ENCODE measurements at places on chromosomes 1 and 21.

- peak; percentile 47 for DNase-seq
These were observed 221.8 kb upstream of the CHRM3 start for GRCh38 chr1:239164451-239165180.

- no peak for DNase-seq
These were observed 46.5 kb downstream of the PKP1 start for GRCh38 chr1:201329801-201330200.

DNA sequence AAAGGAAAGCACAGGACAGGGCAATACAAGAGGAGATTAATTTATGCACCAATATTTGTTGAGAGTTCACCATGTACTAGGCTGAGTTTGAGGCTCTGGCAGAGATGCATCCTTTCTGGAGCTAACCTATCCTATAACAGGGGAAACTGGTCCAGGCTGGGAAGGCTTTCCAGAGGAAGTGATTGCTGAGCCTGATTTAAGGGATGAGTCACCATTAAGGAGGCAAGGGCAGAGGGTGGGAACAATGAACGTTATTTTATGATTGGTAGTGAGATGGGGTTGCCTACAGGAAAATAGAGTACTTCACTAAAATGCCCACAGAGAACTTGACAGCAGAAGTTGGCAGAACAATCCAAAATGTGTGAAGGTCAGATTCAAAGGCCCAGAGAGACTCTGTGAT, 141.4 kb downstream of the PLPP3 start:
- peak; percentile 40 for DNase-seq

- DNase-seq = peak; percentile 48
These were observed 30.7 kb downstream of the PPP2R5A start for GRCh38 chr1:212315907-212316306.

- DNase-seq = no peak
These were observed 465.2 kb downstream of the AJAP1 start for GRCh38 chr1:5119366-5120234.

DNA sequence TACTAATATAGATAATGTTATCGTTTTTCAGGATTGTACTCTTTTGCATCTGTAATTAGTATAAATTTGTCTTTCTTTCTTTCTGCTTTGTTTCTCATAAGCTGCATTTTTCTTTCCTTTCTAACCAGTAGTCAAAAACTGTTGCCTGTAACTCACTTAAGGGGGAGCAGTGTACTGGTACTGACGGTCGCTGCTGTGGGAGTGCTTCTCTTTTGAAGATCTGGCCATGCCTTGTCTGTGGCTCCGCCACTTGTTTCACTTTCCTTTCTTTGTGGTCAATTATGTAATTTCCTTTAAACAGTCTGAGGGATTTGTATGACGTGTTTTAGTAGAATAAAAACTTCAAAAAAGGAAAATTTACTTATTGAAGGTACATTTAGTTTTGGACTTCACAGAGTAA, 37.0 kb downstream of the MIA3 start:
- DNase-seq = peak; percentile 73

DNA sequence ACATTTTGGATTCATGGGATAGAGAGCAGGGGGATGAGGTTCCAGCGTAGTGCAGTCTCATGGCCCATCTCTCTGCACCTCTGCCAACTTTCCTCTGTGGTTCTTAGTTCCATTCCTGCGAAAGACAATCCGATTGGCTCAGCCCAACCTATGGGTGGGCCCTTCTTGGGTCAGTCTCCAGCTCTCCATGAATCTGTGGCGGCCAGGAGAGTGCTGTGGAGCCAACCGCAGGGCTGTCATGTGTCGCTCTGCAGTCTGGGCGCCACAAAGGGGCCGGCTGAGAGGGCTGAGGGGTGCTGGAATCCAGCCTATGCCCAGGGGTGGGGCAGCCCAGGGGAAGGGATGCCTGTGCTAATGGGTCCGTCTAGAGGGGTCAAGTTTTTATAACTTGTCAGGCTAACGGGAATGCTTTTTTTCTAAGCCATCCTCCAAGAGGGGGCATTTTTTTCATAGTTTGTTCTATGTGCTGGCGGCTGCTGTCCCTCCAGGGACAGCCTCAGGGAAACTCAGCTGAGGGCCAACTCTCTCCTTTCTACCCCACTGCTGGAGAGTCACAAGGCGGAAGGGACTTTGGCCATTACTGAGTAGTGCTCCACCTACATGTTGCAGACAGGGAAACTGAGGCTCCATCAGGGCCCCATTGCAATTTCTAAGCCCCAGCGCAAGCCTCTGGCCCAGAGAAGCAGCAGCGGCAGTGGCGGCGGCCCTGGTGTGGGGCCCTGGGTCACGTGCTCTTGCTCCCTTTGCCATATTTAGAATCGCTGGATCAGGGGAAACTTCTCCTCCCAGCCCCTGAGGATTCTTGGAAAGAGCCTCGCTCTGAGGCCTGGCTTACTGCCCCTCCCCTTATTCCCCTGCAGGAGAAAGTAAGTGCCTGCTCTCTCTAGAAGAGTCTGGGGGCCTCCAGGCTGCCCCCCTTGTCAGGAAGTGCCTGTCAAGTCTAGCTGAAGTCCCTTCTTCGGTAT, 23.4 kb downstream of the KCNQ4 start:
- DNase-seq = no peak

- DNase-seq = peak; percentile 72
These were observed 1656.0 kb downstream of the MRPL39 start for GRCh38 chr21:23951251-23951650.

DNA sequence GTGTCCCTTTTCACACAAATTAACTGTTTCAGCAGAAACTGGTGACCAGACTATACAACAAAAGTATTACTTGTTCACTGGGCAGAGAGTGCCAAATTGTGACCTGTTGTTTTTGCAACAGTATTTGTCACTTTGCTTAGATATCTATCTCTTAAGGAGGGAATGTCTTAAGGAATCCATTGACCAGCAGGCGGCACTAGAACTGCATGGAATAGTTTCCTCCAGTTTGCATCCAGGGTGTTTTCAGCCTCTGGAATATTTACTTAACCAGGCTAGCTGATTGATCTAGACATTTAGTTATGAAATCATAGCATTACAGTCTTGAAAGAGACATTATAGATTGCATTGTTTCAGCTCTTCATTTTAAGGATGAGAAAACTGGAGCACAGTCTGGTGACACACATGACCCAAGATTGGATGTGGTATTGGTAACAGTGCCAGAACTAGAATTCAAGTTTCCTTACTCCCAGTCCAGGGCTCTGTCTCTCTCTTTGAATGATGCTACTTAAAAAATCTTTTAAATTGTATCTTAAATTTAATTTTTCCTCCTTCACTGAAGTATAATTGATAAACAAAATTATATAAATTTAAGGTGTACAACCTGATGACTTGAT, 16.9 kb downstream of the RPTN start:
- DNase-seq = peak; percentile 84

- peak; percentile 92 for DNase-seq
These were observed 7.8 kb downstream of the CELSR2 start for GRCh38 chr1:109256971-109257681.

DNA sequence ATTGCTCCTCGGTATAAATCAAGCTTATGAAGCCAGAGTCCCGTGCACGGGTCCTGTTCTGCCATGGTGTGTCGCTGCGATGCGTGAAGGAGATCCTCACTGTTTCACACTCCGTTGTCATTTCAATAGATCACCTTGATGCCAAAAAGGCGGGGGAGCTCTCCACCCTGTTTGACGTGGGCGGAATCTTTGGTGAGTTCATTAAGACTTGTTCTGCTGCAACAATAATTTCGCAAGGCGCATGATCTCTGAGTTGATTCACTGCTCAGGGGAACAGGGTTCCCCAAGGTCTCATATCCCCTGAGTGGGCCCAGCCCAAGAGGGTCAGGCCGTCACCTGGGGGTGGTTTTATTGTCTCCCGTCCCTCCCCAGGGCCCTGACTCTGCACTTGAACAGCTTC, 50.0 kb downstream of the SLC37A1 start:
- no peak for DNase-seq

GRCh38 chr1:235093013-235093695, 35.5 kb downstream of the TOMM20 start:
- DNase-seq = peak; percentile 49

- no peak for DNase-seq
These were observed 15.9 kb upstream of the SLC6A9 start for GRCh38 chr1:44047131-44047530.

DNA sequence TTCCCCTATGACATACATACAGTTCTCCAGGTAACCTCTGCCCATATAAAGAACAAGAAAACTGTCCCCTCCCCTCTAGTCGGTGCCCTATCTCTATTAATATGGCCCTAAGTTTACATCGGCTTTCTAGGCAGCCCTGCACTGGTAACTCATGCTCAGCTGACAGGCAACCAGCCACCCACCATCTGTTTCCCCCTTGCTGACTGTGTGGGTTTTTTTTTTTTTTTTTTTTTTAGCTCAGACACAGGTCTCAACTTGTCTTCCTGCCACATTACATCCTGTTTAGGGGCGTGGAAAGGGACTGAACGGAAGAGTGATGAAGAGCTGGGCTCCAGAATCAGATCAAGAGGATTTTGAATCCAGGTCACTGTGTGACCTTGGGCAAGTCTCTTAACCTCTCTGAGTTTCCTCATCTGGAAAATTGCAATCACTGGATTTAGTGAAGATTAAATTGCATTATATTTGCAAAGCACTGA, 14.0 kb downstream of the LAPTM5 start:
- DNase-seq = no peak

DNA sequence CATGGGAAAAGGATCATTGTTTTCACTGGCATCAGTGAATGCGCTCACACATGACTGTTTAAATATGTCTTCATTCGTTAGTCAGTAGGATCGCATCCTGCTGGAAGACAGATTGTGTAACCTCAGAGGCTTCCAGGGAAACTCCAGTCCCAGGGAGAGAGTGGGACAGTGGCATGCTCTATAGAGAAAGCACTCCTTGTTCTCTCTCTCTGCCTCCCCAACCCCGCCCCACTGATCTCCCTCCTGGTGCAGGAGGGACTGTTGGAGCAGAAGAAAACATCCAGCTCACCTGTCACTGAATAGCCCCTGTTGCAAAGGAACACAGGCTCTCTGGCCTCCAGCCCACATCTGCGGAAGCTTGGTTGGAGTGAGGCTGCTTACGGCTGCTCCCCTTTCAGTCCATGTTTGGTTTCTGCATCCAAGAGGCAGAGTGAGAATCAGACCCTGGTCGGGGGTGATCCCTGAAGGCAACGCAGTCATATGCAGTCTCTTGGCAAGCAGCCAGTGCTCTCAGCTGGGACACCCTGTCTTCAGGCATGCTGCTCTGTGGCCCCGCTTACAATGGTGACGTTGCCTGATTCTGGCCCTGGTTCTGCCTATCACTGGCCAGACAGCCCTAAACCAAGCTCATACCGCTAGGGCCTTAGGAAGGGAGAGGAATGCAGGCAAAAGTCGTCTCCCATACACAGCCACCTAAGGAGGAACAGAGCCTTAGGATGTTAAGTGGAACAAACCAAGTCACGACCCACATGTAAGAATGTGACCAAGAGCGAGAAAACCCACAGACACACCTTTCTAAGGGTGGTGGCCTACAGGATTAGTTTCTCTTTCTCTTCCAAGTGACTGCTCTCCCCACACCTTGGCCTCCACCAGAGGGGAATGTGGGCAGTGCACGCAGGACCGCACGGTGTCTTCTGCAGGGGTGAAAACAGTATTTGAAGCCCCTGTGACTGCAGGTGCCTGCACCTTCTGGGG, 39.7 kb downstream of the BACE2 start:
- DNase-seq = no peak

GRCh38 chr1:195735140-195735539, 873.1 kb downstream of the KCNT2 start:
- DNase-seq = no peak

DNA sequence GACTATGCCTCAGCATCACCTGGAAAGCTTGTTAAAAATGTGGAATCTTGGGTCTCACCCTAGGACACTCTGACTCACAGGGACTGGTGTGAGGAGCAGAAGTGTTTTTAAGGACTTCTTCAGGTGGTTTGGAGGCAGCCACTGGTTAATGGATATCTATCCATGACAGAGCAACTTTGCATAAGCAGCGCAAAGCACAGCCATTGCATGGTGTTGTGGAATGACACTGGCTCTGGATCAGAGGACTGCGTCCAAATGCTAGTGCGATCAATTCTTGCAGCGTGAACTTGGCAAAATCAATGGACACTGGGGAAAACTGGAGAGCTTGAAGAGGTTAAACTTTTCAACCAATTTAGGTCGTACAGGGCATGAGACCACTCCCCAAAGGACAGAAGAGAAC, 116.8 kb upstream of the FAM78B start:
- no peak for DNase-seq

DNA sequence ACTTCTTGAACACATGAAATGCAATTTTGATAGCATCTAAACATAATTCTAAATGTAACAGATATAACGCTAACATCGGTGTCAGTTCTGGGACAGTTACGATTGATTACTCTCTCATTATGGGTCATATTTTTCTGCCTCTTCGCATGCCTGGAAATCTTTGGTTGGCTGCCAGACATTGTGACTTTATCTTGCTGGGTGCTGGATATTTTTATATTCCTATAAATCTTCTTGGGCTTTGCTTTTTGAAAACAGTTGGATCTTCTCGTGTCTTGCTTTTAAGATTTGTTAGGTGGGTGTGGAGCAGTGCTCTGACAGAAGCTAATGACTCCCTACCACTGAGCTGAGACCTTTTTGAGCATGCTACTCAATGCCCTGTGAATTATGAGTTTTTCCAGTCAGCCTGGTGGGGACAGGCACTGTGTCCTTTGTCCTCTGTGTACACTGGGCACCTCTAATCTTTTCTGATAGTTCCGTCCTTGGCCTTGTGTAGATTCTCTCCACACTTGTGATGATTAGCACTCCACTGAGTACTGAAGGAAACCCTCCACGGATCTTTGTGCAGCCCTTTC, 28.0 kb upstream of the EDARADD start:
- no peak for DNase-seq

- no peak for DNase-seq
These were observed 49.6 kb upstream of the ARHGAP29 start for GRCh38 chr1:94286864-94287437.

DNA sequence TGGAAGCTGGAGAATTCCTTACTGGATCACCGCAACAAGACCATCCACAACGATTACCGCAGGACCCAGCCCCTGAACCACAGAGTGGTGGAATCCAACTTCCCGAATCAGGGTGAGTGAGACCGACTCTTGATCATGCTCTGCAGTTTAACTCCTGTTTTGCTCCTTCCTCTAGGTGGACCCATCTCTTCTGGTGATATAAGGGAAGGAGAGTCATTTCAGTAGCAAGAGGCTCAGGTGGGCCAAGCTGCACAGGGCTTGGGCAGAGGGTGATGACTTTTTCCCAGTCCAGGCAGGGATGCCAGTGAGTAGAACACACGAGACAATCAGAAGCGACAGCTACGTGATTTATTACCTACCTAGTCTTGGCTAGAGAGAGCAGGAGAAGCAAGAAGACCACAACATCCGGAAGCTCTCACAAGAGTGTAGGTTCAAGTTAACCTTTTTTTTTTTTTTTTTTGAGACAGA, 25.2 kb downstream of the CA6 start:
- DNase-seq = no peak

- DNase-seq = peak; percentile 54
These were observed 206.4 kb upstream of the FOXD3 start for GRCh38 chr1:63116016-63116415.

DNA sequence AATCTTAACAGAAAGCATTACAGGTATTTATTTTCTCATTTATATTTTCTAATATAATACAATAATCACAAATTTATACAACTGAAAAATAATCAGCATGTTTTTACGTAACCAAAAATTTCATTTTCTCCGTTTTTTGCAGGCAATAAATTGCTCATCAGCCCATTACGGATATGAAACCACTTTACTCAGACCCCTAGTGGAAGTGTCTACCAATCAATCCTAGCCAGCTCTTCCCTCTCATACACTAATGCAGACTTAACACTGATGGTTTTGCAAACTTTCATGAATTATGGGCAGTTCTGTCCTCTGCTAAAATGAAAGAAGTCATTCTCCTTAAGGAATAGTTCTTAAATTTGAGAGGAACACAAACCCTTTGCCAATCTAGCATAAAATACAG, 124.7 kb downstream of the EIF4G3 start:
- DNase-seq = no peak

GRCh38 chr1:67407498-67407897, 22.7 kb downstream of the SERBP1 start:
- no peak for DNase-seq

Measured in ELR (cell line).